ENCODE measurements at places on chromosomes 11 and 22.
A peak's percentile ranks its signal among the peaks of the same experiment; 100 is the strongest.

DNA sequence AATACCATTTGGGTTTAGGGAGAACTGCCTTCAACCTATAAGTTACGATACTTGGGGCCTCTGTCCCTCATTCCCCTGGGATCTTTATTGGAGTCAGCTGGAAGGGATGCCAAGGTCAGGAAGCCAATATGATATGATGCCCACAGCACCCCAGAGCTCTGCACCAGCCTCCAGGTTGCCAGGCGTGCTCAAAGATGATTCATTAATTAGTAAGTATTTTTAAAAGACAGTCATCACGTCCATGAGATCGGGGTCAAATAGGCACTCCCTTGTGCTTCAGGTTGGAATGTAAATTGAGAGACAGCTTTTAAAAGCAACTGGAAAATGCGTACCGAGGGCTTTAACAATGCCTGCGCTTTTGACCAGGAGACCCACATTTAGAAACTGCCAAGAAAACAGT lies 57.0 kb upstream of the CD5 start:
- no peak for DNase-seq

- DNase-seq = no peak
Measured at GRCh38 chr11:35330156-35330889, 89.0 kb downstream of the SLC1A2 start.

GRCh38 chr11:132111838-132112237 lies 741.4 kb downstream of the NTM start:
- peak; percentile 84 for DNase-seq

GRCh38 chr11:15379483-15379882 lies 264.8 kb downstream of the INSC start:
- no peak for DNase-seq

- DNase-seq = no peak
Measured at GRCh38 chr22:35264986-35265385, 7.7 kb downstream of the HMGXB4 start.

- DNase-seq = no peak
Measured at GRCh38 chr22:19492504-19493174, 12.9 kb downstream of the CDC45 start.

GRCh38 chr11:118229274-118229847 lies 4.5 kb upstream of the JAML start:
- DNase-seq = no peak

DNA sequence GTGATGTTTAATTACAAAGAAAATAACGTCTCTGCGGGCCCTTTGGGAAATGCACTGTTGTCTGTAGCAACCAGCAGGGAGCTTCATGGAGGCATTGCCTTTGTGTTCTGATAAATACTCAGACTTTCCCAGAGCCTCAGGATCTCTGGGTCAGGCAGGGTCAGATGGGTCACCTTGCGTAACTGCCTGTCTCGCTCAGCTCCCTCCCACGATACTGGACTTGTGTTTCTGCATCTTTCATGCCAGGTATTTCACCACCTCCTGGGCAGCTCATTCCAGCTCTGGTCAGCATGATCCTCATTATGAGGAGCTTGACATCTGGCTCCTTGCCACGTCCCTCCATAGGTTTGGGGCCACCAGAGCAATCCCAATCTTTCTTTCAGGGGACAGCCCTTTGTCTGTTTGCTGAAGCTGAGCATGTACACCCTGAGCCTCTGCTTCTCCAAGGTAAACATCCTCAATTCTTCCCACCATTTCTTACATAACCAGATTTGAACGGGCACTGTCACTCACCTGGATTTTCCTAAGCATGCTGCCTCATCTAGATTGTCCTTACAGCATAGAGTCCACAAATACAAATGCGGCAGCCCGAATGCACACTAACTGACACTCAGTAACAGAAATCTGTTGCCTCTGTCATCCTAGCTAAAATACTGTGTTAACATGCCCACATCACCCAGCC lies 162.3 kb downstream of the LARGE1 start:
- no peak for DNase-seq

DNA sequence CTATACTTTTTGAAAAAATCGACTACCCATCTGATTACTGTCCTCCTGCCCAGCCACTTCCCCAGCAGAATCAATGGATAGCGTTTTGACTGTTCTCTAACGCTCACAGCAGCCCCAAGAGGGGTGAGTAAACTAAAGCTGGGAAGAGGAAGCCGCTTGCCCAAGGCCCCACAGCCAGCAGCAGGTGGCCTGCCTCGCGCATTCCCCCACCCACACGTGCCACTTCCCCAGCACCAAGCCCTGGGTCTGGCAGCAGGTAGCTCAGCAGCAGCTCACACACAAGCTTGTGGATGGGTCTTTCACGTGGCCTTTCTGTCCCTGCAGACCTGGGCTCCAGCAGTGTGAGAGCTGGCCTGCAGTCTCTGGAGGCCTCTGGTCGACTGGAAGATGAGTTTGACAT lies 34.3 kb downstream of the TOM1 start:
- DNase-seq = no peak

Measured in fibroblast of skin of left biceps (primary cell).